ENCODE measurements at places on chromosomes 2 and 18.

DNA sequence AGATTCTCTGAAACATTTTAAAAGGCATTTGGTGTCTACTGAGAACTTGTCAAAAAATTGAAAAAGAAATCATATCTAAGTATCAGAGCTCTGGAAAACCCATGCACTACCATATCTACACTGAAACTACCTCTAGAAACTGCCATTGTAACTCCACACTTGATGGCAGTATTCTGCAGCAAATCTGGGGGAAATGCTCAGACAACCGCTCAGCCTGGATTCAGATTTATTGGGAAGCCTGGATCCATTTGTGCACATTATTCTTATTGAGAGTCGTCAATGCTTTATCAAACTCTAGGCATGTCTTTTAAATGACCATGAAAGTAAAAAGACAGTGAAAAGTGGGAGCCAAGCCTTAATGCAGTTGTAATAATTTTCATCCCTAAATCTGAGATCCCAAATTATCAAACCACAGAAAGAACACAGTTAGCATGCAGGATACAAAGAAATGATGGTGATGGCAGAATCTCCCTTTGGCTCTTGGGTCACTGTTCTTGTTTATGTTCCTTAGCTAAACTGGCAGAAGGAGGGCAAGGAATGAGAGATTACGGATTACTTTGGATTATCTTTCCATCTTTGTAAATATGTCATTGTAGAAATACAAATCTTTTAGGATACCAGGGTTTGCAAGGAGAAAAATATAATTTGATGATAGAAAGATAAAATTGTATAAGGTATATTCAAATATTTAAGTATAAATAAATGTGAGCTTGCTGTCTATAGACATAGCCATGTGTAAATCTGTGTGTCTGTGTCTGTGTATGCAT, 512.1 kb upstream of the SYT4 start:
- peak; percentile 40 for DNase-seq

DNA sequence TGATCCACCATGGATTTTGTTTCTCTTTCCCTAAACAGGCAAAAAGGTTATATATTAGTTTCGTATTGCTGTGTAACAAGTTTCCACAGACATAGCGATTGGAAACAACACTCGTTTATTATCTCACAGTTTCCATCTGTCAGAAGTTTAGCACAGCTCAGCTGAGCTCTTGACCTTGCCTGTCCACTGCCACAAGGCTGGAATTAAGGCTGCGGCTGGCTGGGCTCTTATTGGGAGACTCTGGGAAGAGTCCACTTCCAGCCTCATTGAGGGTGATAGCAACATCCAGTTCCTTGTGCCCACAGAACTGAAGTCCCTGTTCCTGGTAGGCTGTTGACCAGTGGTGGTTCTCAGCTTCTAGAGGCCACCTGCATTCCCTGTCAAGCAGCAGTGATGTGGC, 120.4 kb downstream of the TPGS2 start:
- no peak for DNase-seq

DNA sequence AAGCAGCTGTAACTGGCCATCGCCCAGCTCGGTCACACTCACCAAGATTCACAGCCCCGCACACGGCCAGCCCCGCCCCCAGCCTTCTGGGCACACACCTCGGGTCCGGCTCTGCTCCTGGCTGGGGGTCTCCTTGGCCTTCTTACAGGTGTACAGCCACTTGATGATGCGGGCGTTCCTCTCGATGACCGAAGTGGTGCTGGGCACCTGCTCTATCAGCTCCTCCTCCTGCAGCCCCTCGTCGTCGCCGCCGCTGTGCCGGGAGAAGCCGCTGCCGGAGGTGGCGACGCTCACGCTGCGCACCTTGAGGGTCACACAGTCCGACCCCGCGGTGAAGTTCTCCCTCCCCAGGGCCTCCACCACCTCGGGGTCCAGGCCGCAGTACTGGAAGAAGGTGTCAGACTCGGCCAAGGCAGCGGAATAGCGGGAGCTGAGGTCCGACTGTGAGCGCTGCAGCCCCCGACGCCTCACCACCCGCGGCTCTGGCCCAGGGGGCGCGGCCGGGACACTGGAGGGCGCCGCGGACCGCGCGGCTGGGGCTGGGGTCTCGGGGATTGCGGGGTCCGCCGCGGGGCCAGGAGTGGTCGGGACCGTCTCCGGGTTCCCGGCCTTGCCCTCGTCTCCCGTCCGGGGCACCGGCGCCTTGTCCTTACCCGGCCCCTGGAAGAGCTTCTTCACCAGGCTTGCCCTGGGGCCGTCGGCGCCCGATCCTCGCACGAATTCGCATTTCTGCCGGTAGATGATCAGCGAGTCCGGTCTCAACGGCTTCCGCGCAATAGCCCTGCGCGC, 769 bp downstream of the FAM110C start:
- DNase-seq: no peak

DNA sequence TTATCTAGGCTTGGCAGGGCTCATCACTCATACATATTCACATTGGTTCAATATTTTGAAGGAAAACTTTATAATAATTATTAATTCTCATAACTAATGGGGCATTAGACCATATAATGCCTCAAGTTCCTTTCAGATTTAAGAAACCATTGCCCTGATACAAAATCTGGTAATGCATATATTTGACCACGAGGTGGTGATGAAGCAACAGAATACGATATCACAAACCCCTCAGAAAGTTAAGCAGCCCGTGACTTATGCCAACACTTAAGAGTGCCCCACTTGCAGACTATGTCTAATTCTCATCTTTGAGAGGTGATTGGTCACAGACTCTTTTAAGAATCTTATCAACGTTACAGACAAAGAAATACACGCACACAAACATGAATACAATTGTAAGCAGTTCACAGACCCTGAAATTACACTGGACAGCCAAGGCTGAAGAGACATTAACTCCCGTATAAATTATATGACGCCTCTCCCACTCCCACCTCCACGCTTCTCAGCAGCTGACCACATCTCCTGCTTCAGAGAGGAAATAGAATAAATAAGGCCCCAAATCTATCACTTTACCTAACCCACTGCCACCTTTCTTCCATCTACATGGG, 20.7 kb upstream of the DNAH6 start:
- DNase-seq: peak; percentile 61

DNA sequence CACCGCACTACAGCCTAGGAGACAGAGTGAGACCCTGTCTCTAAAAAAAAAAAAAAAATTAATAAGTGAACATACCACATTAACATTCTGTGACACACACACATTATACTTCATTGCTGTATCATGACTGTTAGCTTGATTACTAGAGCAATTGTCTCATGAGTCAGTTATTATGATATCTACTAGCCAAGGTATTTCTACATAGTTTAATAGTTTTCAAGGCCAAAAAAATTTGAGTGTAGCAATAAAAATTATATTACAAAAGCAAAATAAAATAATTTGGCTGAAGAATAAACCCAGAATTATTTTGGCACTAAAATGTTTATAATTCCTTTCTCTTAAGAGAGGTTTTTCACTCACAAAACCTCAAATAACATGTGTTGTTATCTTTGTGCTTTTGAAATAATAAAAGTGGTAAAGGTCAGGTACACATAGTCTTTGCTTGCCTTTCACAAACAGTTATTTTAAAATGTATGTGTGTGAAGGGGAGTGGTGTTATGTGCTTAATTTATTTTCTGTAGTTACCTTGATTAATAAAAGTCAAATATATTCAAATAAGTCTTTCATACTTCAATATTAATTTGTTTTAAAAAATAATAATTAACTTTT, 136.9 kb upstream of the SPOPL start:
- no peak for DNase-seq

DNA sequence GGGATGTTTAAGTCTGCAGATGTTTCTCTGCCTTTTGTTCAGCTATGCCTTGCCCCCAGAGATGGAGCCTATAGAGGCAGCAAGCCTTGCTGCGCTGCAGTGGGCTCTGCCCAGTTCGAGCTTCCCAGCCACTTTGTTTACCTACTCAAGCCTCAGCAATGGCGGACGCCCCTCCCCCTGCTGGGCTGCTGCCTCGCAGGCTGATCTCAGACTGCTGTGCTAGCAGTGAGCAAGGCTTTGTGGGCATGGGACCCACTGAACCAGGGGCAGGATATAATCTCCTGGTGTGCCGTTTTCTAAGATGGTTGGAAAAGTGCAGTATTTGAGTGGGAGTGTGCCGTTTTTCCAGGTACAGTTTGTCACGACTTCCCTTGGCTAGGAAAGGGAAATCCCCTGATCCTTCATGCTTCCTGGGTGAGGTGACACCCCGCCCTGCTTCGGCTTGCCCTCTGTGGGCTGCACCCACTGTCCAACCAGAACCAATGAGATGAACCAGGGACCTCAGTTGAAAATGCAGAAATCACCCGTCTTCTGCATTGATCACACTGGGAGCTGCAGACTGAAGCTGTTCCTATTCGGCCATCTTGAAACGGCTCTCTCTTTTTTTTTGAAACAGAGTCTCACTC, 27.6 kb upstream of the ADAM23 start:
- no peak for DNase-seq

DNA sequence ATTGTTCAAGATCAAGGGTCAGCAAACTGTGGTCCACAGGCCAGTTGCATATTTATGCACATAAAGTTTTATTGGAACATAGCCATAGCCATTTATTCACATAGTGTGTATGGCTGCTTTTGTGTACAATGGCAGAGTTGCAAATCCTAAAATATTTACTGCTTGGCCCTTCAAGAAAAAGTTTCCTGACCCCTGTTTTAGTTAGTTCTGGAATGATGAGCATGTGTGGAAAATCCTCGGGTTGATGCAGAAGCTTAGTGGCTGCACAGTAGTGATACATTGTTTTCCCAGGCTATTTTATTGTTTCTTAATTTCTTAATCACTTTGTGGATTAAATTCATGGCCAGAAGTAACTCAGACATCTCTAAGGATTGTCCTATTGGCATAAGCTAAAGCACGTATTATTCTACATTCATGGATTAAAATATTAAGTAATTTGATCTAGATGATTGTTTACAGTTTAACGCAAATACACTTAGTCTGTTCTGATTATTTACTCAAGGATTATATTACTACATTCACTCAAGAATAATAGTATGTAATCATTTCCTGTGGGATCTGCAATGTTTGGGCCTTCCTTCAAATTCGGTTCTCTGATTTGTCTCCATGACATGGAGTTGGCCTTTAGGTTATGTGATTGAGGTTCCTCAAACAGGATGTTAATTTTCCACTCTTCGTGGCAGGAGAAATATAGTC, 165.5 kb downstream of the TMEM247 start:
- DNase-seq: no peak

GRCh38 chr18:12998332-12999060, 7.3 kb downstream of the CEP192 start:
- DNase-seq: no peak

DNA sequence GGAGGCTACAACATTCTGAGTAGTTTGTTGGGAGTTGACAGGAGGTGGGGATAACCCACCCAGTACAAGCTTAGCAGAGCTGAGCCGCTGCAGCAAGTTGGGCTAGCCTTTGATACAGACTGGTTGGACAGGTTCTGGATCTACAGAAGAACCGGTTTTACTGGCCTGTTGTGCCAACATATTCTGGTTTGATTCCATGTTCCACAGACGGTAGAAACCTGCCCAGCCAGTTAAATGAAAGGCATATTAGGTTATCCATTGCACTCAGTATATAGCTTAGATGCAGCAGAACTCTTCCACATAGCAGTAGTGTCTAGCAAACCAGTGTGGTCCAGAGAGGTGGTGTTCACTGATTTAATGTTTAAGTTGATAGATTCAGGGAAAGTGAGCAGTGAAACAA, 19.3 kb upstream of the RBBP8 start:
- DNase-seq: no peak

DNA sequence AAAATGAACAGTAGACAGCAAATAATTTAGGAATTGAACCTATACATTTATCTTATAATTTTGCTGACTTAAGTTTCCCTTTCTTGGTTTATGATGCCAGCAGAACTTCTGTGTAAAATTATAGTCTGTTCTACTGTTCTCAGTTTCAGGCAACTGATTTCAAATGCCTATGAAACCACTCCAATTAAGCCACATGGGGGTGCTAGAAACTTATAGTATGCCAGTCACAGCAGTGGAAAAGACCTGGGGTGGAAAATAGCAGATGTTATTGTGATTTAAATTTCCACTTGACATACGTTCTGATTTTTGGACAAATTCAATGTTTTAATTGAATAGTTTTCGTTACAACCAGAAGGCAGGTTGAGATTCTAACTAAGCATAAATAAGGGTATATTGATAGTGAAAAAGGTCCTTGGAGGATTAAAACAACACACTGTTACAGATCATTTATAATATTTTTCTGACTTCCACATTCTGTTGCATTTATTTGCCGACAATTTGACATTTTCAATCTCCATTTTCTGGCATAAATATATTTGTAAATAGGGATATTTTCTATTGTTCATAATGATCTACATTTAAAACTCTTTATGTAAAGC, 61.4 kb downstream of the CPS1 start:
- DNase-seq: peak; percentile 96

DNA sequence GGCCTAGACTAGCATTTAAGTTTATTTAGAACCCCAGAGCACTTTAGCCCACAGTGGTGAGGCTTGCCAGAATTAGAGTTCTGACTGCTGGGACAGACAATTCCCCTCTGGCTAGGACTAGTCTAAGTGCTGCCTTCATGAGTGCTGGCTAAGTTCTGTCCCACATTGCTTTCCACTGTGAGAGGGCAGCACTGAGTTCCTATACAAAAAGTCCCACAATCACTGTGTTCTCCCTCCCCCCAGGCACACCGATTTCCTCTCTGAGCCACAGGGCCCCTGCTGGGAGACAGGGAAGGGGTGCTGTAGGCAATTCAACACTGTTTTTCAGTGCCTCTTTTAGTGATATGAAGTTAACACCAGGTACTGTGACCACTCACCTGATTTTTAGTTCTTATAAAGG, 310.9 kb downstream of the DLGAP1 start:
- DNase-seq: no peak

DNA sequence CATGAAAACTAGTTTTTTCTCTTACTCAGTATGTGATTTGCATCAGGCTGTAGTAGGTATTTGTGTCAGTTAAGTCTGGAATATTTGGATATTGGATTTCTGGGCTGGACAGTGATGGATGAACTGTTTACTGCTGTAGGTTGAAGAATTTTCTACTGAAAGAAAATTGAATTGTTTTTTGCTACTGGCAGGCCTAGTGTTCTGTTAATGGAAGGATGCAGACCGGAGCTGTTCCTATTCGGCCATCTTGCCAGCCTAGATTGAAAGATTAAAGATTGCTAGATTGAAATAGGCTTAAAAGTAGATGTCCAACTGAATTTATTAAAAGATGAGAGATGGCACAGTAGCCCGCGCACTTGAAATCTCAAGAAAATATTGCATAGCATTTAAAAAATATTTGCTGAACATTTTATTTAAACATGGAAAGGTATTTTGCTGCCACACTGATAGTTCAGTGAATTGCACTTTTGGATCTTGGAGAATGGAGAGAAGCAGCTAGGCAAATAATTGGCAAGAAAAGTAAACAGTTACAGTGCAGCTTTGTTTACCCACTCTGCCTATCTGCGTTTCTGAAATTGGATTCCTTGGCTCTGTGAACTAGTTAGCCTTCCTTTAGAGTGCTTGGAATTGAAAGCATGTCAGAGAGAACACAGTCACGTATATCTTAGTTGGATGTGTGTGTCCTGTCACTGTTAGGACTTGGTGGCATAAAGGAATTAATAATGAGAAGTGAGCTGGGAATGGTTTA, 54.1 kb downstream of the EPB41L5 start:
- no peak for DNase-seq

Measured in NCI-H1694 (cell line).